ENCODE measurements at places on chromosomes 4 and X.
A peak's percentile ranks its signal among the peaks of the same experiment; 100 is the strongest.

- DNase-seq: no peak
Observed at GRCh38 chr4:76470064-76470463, 35.0 kb downstream of the SHROOM3 start.

DNA sequence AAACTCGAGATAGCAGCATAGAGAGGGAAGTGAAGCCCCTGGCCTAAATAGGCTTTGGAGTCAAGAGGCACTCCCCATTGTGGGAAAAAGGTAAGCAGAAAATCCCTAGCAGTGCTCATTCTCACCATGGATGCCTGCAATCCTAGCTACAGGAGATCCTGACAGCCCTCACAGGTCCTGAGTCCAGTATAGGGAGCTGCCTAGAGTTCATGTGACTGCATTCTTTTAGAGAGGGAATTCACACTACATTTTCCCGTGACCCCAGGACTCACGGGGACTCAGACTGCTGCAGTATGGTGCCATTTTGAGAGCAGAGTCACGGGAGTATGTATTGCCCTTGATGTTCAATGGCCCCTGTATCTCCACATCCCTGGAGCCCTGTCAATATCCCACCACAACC is 82.4 kb downstream of the MAGED1 start:
- no peak for DNase-seq

GRCh38 chr4:86831262-86832130 is 17.7 kb downstream of the SLC10A6 start:
- DNase-seq: no peak

DNA sequence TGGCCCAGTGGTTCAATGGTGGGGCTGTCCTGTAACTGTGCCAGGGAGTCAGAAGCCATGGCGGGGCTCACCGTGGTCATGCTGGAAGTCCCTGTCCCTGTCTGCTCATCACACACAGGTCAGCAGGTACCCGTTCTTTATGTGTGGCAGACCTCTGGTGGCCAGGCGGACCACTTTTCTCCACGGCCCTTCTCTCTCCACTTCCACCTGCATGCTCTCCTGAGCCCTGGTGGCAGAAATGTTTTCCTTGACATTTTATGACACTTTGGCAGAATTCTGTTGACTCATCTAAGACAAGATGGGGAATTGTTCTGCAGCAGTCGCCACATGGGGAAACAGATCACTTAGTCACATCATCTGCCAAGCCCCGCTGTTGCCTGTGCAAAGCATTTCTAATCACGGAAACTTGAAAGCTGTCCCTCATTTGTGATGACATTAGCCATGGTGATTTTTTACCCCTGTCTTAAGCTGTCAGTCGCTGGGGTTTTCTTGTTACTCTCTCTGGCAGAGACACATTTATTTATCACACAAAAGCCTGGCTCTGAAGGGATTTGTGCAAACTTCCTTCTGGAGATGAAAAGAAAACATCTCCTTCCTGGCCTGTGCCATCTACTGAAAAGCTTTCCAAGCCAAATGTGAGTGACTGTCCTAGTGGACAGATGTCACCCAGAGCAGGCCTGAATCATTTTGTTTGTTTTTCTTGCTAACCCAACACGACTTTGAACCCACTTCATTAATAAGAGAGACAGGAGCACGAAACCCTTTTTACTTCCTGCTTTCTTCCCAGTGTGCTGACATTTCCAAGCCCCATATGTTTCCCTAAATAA is 38.8 kb upstream of the STIM2 start:
- no peak for DNase-seq

- DNase-seq: no peak
Observed at GRCh38 chr4:47017081-47017480, 14.3 kb upstream of the GABRB1 start.

DNA sequence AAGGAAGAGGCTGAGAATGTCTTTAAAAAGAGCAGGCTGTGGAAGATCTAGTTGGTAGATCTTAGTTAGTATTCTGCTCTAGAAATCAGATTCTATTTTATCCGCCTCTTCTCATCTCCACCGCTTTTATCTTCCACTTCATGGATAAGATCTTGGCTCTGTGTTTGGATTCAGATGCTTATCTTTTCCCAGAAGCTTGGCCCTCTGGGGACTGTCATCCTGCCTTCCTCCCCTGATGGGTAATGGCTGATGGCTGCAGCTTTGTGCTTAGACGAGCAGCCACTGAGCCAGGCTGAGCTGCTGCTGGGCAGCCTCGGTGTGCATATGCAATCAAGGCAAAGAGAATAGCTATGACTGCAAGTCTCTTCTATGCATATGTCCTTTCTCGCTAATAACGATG is 23.5 kb downstream of the TRIML1 start:
- no peak for DNase-seq

GRCh38 chrX:77628294-77629025 is 157.6 kb downstream of the ATRX start:
- no peak for DNase-seq

- no peak for DNase-seq
Observed at GRCh38 chr4:122764821-122765215, 32.3 kb downstream of the BBS12 start.

- DNase-seq: no peak
Observed at GRCh38 chr4:127668770-127669169, 36.0 kb downstream of the INTU start.

DNA sequence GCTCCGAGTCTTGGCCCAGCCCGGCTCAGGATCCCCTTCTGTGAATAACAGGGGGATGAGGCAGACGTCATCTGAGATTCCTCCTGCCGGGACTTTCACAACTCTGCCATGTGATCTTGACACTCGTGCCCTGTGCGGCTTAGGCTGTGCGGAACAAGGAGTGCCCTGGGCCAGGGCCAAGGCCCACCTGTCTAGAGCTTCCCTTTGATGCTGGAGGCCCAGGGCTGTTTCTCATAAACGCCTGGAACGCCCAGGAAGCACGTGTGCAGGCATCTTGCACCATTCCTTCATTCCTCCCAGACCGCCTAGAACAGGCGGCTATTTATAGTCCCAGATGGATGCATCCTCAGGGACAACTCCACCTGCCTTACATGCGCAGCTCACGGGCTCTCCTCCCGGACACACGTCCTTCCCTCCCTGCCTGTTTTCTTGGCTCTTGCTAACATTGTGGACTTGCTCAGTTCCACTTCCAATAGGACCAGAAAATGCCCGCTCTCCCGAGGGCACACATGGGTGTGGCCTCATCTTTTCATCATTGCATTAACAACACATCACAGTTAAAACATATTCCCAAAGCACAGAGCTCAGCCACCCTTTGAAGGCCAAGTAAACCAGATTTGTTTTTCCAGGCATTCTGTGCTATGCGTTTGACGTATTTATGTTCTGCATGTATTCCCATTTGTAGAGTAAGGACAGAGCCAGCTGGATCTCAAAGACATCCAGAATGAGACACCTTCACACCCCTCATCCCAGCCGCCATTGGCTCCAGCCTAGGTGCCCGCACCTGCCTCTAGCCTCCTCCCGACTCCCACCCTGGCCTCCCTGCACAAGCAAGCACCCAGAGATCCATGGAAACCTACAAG is 57.2 kb downstream of the ABLIM2 start:
- no peak for DNase-seq

DNA sequence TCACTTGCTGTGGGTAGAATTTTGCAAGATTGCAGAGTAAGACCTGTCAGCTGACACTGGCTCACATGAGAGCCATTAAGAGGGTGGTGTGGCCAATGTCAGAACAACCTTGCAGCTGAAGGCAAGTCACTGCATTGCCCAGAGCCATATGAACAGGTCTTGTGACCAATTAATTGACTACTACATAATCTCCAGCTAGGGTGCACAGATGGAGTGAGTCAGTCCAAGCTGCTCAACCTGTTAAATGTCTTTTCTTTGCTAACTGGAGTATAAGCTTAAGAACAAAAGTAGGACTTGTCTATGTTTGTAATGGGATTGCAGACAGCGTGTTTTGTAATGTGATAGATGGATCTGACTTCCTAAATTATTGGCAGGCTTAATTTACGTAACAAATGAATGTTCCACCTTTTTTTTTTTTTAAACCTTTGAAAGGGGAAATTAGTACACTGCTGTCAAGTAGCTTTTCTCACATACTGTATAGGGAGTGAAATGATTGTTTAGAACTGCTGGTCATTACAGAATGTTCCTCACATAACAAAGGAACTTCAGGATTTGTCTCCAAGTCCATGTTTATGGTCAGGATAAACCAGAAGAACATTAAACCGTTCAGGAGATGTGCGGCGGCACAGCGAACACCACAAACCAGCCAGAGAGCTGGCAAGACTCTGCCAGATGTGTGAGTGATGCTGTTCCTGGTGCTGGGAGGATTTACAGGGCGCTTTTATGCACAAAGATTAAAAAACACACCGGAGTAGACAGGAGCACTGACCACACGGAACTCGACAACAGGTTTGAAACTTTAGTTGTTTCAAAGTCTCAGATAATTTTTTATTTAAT is 37.0 kb downstream of the FNIP2 start:
- no peak for DNase-seq

- no peak for DNase-seq
Observed at GRCh38 chrX:140092121-140092520, 126.8 kb upstream of the CXorf66 start.

DNA sequence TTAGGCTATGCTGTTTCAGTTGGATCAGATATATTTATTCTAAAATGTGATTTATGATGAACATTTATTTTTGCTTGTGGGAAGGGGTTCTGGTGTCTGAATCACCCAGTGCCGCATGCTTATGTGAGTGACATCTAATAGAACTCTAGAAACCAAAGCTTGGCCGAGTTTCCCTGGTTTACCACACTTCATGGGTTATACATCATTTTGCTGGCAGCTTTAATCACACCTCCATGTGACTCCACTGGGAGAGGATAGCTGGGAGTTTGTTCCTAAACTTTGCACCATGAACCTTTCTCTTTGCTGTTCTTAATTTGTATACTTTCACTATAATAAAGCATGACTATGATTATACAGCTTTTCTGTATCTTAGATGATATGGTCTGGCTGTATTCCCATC is 382.9 kb downstream of the INPP4B start:
- DNase-seq: no peak

GRCh38 chrX:101430457-101431078 is 22.5 kb downstream of the HNRNPH2 start:
- DNase-seq: no peak

DNA sequence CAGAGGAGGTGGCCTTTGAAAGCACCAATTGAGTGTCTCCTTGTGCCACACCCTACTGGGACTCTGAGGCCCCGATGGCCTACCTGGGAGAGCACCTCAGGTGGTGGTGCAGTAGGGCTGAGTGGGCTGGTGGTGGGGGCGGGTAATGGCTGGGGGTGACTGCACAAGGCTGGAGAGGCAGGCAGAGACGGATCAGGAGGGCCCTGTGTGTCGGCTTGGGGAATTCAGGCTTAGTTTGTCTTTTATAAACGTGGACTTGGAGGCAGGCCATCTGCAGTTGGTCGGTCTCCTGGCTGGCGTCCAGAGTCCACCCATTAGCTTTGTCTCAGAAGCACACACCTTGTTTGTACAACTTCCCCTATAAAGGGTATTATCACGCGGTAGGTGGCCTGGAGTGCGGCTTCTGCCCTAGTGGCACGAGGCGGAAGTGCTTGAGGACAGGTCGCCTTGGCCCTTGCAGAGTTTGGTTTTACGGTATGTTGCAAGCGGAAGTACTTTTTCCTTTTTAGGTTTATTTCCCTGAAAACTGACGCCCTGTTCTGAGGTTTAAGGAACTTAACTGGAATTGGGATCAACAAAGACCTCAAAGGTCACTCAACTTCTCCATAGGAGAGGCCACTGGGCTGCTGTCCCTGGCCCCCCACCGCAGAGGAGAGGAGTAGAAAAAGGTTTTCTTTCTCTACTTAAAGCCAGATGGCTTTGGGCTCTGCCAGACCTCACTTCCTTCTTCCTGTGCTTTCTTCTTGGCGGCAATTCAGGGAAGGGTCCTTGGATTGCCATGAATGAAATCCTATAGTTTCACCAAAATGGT is 8.0 kb downstream of the TBC1D14 start:
- no peak for DNase-seq

DNA sequence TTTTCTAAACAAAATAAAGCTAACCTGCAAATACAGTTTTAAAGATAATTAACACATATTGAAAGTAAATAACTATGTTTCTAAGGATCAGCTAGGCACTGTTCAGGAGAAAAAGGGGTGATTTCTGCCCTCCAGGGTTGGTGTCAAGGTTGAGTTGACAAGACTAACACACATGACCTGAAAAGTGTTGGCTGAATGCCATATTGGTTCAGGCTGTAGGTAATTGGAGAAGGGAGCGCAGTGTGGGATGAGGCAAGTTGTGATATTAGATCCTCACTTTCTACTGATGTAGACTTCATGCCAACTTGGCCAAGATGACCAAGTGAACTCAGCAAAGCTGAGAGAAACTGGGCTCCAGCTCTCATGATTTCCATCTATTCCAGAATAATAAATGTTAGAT is 42.2 kb downstream of the PPM1K start:
- DNase-seq: no peak

DNA sequence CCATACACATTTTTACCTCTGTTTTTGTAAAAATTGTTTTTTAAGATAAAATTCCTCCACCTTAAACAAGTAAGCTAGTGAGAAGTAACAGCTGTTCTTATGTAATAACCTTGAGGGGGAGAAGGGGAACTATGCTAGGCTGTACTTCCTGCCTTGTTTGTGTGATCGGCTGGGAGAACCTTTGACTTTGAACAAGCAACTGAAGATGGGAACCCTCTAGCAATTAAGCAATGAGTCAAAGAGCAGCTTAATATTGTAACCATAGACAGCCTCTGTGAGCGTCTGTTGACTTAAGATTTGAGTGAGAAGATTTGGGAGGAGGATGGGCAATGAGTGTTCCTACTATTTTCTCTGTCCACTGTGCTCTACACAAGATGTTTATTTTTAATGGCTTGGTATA is 135.1 kb downstream of the SCLT1 start:
- no peak for DNase-seq

DNA sequence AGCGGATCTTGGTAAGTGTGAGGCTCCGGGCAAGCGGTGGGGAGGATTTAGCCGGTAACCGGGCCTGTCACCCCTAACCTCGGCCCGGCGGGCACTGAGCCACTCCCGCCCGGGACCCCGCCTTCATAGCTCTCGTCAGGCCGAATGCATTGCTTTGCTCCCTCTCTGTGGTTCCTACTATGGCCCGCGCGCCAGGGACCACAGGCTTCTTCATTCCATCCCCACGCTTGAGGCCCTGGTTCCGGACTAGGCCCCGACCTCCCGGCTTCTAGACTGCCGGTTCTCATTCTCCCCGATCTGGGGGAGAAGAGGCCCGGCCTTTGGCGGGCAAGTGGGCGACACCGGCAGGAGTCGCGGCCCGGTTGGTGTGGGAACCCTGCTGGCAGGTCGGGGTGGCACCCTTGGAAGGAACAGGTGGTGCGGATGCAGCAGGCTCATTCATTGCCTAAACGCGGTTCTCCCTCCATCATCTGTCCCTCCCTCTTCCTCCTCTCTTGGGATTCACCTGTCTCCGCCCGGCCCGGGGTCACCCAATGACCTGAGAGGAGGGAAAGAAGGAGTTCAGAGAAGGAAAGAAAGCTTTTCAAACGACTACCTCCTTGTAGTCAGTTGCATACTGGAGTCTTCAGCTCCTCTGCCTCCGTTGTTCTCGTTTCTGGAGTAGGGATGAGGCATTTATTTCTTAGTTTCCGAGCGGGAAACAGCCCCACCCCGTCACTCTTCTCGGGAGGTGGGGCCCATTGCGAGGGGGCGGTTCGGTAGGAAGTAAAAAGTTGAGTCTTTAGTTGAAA is at the start of gene NDUFC1:
Gene NDUFC1, minus strand, starts transcription at position 657 of the 791 bp plus-strand sequence. CDS start 6,679 bp downstream, outside the sequence.
- DNase-seq: peak; percentile 49

- no peak for DNase-seq
Observed at GRCh38 chr4:152778656-152779512, 646 bp downstream of the TIGD4 start.
